ENCODE measurements at places on chromosomes 16 and 17.

- no peak for DNase-seq
Measured at GRCh38 chr16:6880263-6880662, 452.4 kb upstream of the RBFOX1 start.

DNA sequence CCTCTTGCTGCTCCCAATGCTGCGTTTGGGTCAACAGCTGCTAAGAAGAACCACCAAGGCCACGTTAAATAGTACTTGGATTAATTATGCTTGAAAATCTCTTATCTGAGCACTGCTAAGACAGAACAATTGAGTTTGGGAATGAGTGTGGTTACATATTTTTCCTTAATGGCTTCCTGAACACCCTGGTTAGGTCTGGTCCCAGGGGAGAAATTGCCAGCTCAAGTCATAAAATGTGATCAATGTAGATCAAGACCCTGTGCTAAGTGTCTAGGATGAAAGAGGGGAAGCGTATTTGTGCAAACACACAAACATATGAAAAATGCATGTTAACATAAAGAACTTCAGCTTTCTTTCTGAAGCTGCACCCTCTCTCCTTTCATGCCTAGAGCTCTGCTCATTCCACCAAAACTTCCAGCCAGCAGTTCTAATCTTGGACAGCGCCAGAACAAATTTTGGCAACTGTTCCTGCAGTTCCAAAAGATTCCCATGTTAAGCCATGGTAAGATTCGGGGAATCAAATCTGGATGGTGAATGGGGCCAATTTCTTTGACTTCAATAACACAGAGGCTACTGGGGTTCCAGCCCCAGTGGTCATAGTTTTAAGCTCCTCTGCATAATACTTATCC lies 72.0 kb downstream of the ZFHX3 start:
- DNase-seq = no peak

GRCh38 chr17:82424863-82425159 lies 6.4 kb upstream of the OGFOD3 start:
- no peak for DNase-seq

DNA sequence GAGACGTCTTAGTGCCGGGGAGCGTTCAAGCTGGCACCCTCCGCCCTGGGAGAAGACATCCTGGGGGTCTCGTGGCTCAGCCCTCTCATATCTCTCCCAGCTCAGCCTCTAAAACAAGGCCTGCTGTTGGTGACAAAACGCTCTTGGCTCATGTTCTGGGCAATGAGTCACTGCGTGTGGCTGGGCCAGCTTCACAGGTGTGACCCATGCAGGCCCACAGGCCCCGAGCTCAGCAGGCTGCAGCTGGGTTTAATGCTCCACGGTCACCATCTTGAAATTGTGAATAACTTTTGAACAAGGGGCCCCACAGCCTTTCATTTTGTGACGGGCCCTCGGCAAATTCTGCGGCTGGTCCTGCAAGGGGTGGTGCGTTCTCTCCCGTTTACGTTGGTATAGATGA lies 22.4 kb downstream of the GAA start:
- DNase-seq = no peak

- no peak for DNase-seq
Measured at GRCh38 chr17:35468475-35468874, 19.9 kb upstream of the SLFN13 start.

GRCh38 chr17:66167189-66167815 lies 24.6 kb downstream of the CEP112 start:
- DNase-seq = no peak

GRCh38 chr16:17668386-17668785 lies 197.6 kb upstream of the XYLT1 start:
- DNase-seq = no peak

GRCh38 chr17:57861000-57861789 lies 11.4 kb upstream of the MRPS23 start:
- no peak for DNase-seq

DNA sequence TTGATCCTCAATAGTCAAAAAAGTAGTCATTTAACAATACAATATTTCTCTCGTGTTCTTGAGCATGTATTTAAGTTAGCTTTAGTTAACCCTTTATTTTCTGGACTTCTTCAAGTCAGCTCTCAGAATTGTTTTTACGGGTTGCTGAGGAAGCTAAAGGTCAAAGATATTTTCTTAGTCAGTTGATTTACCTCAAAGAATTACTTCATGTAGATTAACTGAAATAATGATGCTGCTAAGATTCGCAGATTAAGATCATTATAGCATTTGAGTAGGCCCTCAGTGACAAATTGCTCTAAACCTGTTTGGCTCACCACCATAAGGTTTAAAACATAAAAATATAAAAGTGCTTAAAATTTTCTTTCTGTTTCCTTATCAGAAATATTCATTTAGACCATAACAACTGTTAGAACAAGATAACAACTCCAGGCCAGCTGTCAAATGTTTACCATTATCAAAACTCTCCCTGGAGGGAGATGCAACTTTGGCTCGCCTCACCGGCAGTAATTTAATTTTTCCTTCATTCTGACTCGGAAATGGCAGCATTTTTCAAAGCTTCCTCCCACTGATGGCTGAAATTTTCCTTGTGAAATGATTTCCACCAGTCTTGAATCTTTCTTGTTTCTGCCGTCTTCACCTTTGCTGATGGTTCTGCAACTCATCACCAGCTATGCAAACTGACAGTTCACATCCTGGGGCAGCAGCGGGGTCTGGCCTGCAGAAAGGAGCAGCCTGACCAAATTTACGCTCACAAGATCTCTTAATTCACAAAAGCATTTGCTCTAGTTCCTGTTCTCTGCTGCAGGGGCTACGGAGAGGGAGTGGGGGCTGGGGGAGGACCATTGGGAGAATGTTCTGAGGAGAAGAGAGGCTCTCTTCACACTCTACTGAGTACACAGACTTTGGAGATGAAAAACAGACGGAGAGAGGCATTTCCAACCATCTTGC lies 254.8 kb upstream of the TBX2 start:
- no peak for DNase-seq

- no peak for DNase-seq
Measured at GRCh38 chr17:82023447-82024241, 539 bp downstream of the LRRC45 start.

GRCh38 chr16:71406724-71407123 lies 35.1 kb downstream of the TLE7 start:
- DNase-seq = no peak

- DNase-seq = no peak
Measured at GRCh38 chr16:87063543-87063942, 253.6 kb downstream of the C16orf95 start.

DNA sequence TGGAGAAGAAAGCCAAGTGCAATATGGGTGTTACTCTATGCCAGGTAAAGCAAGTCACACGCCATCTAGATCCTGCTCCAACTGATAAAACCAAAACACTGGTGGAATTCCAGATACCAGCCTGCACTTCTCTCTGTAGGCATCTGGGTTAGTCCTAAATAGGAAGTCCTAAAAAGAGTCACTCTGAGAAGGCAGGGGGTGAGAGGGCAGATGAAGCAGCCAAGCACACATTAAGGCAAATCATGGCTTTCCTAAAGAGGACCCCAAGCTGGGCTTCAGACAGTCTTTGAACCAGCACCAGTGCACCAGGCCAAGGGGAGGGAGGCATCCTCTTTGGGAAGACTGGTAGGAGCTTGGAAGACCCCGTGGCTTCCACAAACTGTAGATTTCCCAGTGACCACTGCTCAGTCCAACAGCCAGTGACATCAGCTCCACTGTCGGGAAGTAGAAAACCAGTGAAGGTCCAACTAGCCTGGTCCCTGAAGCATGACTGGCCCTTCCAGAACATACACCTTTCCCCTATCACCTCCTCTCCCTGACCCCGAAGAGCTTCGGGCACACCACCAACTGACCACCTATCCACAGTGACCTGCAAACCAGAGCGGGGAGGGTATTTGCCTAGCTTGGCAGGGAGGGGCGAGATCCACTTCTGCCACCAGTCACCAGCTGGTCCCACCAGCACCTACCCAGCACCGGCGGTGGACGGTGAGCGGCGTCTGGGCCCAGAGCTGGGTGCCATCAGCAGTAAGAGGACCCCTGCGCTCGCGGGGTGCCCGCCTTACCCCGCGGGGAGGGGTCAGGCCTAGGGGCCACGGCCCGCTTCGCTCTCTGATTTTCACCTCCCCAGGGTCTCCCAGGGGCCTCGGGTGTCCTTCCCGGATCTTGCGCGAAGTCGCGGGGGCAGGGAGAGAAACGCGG lies 1.0 kb downstream of the LITAF start:
- no peak for DNase-seq

GRCh38 chr17:77118251-77118928 lies 22.4 kb upstream of the SEC14L1 start:
- DNase-seq = no peak

- DNase-seq = no peak
Measured at GRCh38 chr17:13027246-13027645, 9.4 kb upstream of the ELAC2 start.

DNA sequence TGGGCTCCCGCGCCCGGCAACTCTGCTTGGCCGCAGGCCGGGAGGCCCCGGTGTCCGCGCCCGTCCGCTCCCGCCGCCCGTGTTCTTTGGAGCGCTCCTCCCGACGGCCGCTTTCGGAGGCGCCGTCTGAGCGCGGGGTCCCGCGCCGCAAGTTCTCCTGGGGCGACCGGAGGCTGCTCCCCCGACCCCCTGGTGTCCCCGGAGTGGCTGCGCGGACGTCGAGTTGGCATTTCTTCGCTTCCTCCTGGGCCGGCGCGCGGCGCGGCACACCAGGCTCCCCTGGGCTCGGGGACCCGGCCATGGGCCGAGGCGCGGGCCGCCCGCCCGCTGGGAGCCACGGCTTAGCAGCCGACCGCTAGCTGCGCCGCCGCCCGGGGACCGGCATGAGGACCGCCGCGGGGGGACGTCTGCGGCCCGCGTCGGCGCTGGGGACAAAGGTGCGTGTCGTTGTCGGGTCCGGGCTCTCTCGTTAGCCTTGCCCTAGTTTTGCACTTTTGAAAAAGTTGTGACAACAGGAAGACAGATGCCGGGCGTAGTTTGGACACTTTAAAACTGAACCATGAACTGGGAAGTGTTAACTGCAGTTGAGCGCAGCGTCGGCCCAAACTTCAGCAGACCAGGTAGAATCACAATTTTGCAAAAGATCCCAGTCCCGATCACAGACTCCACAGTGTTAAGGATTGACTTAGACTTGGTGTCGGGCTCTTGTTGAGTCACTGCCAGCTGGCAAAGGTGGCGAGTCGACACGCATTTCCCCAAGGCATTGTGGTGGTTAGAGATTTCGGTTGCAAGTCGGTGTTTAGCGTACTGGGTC lies 700 bp downstream of the UBN1 start:
- DNase-seq = peak; percentile 1

- DNase-seq = no peak
Measured at GRCh38 chr16:30720086-30720485, 21.1 kb downstream of the SRCAP start.

DNA sequence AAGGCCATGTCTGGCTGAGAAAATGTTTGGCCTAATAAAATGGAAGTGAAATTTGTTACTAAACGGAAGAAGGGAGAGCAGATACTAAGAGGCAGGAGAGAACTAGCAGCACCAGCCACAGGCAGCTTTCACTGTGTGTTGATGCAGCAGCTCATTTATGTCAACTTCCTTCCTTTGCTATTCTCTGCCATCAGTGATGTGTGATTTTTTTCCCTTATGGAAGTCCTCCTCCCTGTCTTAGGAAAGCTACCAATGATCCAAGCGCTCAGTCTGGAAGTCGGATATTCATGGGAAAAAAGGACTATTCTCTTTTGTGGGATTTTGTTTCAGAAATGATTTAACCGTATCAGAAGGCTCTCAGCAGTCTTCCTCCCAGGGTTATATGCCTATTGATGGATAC lies 1629.2 kb downstream of the CDH8 start:
- DNase-seq = no peak

GRCh38 chr17:16584273-16584995 lies 15.4 kb upstream of the ZNF287 start:
- DNase-seq = peak; percentile 87

DNA sequence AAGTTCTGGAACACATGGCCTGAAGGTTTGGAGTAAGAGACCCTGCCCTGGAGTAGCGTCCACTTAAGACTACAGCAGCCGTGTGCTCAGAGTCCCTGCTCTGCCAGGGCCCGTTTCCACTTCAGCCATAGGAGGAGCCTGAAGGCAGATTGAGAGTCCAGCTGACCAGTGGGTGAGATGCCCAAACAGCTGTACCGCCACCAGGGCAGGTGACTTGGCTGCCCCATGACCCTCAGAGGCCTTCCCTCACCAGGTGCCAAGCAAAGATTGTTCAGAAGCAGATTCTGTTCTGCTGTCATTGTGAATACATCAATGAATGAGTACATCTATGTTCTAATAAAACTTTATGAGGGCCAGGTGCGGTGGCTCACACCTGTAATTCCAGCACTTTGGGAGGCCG lies 178.8 kb downstream of the RAB11FIP4 start:
- DNase-seq = no peak

- no peak for DNase-seq
Measured at GRCh38 chr17:63578027-63578768, 22.5 kb upstream of the TACO1 start.

DNA sequence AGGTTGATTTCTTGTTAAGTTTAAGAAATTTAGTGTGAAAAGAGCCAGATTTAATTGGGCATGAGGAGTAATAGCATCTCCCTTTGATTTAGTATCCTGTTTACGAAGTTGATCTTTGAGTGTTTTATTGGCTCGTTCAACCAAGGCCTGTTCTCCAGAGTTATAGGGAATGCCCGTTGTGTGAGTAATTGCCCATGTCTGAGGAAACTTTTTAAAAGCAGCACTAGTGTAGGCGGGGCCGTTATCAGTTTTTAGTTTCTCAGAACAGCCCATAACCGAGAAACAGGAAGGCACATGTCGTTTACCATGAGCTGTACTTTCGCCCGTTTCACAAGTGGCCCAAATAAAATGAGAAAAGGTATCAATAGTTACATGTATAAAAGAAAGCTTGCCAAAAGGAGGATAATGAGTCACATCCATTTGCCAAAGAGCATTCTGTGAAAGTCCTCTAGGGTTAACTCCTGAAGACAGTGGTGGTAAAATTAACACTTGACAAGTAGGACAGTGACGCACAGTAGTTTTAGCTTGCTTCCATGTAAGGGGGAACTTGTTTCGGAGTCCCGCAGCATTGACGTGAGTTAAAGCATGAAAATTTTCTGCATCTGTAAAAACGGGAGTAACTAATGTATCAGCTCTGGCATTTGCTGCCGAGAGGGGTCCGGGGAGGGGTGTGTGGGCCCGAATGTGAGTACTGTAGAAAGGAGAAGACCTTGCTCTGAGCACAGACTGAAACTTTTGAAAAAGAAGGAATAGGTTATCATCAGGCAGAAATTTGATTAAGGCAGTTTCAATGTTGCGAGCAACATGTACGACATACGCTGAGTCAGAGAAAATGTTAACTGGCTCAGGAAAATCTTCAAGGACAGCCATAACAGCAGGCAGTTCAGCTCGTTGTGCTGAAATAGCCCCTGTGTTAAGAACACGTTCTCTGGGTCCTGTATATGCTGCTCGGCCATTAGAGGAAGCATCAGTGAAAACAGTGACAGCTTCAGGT lies 18.5 kb upstream of the KCTD5 start:
- DNase-seq = no peak

- DNase-seq = no peak
Measured at GRCh38 chr16:72825912-72826621, 221.9 kb downstream of the ZFHX3 start.

- no peak for DNase-seq
Measured at GRCh38 chr17:41869426-41869825, 4.2 kb upstream of the KLHL11 start.
